ENCODE measurements at places on chromosomes 1 and 21.

DNA sequence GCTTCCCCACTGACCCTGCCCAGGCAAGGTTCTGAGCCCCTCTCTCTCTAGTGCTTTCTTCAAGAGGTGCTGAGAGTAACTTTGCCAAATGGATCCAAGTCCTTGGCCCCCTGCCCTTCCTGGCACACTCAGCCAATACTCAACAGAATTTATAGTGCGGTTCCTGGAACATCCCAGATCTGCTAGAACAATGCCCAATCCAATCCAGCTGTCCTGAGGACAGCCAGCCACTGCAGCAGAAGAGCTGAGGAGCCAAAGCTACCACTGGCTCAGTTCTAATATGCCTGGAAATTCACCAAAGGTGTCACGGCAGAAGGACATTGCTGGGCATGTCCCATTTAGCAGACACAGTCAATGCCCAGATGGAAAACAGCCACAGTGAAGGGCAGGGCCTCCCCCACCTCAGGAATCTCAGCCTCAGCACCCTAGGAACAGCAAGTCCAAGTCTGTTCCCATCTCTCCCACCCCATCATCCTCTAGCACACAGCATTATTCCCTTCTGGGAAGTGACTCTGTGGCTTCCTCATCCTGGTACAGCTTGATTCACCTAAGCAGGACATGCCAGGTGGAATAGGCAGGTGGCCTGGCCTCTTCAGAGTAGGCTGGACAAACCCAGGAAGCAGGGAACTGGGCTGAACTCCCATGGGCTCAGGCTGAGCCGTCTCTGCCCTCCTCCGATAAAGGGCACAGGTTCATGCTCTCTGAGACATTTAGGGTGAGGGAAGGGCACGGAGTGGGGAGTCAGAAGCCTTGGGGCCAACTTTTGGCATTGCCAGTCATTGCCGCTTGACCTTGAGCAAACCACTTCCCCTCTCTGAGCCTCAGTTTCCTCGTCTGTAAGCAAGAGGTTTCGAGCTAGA lies 24.6 kb downstream of the PMVK start:
- no peak for DNase-seq

GRCh38 chr1:222950892-222951291 lies 136.1 kb downstream of the DISP1 start:
- no peak for DNase-seq

DNA sequence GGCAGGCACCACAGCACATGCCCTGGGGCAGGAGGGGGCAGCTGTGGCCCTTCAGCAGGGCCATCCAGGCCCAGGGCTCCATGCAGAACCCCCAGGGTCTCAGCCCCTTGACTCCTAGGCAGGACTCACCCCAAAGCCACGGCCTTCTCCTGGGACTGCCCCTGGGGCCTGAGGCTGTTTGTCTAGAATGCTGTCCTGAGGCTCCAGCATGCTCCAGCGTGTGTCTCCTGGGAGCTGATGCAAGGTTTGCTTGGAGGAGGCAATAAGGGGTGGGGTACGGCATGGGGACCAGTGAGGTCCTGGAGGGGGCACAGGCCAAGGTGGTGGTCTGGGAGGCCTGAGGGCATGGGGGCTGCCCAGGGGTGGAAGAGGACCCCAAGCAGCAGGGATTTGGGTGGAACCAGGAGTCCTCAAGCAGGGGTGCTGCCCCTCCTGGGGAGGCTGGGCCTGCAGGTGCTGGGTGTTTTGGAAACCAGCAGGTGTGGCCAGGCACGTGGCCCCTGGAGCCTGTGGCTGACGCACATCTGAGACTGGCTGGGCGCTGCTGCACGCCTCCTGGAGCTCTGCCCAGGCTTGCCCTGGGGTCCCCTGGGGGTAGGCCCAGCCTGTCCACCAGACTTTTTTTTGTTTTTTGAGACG lies 7.8 kb upstream of the CALML6 start:
- peak; percentile 23 for DNase-seq

GRCh38 chr1:37137014-37137413 lies 102.7 kb upstream of the GRIK3 start:
- no peak for DNase-seq

GRCh38 chr1:78052685-78053405 lies 7.1 kb downstream of the GIPC2 start:
- DNase-seq = no peak

- DNase-seq = no peak
These were observed 4.7 kb downstream of the ELOA start for GRCh38 chr1:23748016-23748415.

- no peak for DNase-seq
These were observed 10.4 kb upstream of the ZNF648 start for GRCh38 chr1:182071924-182072323.

DNA sequence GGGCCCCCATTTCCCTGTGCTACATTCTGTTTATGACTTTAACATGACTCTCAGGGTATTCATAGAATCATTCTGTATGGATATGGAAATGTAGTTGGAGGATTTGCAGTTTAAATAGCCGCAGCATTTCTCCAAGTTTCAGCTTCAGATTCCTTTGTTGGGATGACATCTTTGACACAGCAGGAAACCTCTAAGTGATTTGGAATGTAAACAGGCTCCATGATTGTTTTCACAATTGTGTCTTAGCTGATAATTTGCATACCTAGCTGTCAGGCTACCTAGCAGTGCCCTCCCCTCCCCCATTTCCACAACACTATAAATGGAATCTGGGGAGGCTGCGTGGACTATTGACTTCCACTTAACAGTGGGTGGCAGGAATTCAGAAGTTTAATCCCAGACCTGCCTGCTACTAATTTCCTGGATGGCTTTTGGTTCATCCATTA lies 290.2 kb downstream of the HLX start:
- no peak for DNase-seq

GRCh38 chr1:116850436-116850835 lies 59.3 kb upstream of the PTGFRN start:
- DNase-seq = no peak

GRCh38 chr1:113508364-113509164 lies 118.2 kb downstream of the MAGI3 start:
- no peak for DNase-seq

- DNase-seq = no peak
These were observed 171.9 kb downstream of the COL24A1 start for GRCh38 chr1:85984636-85985035.

GRCh38 chr1:80982831-80983230 lies 817.9 kb upstream of the ADGRL2 start:
- DNase-seq = no peak

DNA sequence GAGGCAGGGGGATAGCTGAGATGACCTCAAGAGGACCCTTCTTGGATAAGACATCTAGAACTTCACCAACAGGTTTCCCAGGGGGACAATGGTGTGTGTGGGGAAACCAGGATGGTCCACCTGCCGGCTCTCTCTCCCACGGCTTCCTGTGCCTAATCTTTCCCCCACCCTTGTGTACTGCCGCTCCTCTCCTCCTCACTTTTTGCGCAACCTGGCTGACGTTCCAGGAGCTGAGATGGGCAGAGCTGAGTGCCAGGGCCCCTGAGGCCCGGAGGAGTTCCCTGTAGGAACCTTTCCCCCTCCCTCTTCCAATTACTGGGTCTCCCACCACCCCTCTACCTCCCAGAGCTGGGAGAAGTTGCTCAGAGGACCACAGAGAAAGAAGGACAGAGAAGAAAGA lies 6.9 kb downstream of the SLC26A9 start:
- DNase-seq = no peak

DNA sequence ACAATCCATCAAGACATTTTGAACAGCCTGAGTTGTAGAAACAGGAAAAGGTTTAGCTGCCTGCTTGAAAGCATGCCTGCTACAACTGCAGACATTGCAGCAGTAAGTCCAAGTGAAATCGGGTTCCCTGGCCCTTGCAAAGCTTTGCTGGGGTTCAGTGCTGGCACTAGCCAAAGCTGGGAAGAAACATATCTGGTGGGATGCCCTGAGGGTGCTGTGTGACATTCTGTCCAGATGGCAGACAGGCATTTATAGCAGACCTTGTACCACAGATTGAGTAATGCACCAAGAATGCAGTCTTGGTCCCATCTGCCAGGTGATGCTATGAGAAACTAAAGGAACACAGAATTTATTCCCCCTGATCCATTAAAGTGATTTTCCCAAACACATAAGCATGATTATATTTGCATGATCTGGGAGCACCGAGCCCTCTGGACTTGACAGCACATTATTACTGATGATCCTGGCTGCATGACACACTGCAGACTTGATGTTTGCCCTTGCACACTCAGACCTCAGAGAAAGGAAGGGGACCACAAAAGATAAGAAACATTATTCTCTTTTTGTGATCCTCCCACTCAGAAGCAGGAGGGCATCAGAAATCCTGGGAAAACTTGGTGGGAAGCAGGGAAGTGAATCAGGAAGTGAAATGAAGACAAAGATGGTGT lies 223.7 kb upstream of the FAM78B start:
- DNase-seq = no peak

- DNase-seq = no peak
These were observed 242.5 kb downstream of the GPR52 start for GRCh38 chr1:174690266-174690665.

- no peak for DNase-seq
These were observed 134.7 kb downstream of the KAZN start for GRCh38 chr1:14733048-14733778.

GRCh38 chr21:17340081-17340480 lies 172.8 kb upstream of the CXADR start:
- no peak for DNase-seq

- no peak for DNase-seq
These were observed 108.8 kb downstream of the TGFBR3 start for GRCh38 chr1:91777196-91777595.

- DNase-seq = no peak
These were observed 8.3 kb upstream of the MIIP start for GRCh38 chr1:12010746-12011570.

DNA sequence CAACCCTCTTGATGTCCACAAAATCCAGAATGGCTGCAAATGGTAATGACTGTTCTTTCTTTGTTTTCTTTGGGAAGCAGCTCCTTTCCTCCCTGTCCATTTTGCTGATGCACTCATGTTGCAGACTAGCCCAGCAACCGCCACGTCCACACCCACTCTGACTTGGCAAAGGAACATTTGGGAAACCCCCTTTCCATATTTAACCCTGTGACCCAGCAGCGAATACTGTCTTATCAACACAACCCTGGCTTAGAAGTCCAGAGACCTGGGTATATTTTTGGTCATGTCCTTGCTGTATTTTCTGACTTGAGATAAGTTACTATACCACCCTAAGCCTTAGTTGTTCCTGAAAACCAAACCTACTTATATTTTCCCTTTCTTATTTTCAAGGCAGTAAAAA lies 18.1 kb upstream of the SHE start:
- no peak for DNase-seq

- no peak for DNase-seq
These were observed 8.0 kb downstream of the CYYR1 start for GRCh38 chr21:26565111-26565510.

DNA sequence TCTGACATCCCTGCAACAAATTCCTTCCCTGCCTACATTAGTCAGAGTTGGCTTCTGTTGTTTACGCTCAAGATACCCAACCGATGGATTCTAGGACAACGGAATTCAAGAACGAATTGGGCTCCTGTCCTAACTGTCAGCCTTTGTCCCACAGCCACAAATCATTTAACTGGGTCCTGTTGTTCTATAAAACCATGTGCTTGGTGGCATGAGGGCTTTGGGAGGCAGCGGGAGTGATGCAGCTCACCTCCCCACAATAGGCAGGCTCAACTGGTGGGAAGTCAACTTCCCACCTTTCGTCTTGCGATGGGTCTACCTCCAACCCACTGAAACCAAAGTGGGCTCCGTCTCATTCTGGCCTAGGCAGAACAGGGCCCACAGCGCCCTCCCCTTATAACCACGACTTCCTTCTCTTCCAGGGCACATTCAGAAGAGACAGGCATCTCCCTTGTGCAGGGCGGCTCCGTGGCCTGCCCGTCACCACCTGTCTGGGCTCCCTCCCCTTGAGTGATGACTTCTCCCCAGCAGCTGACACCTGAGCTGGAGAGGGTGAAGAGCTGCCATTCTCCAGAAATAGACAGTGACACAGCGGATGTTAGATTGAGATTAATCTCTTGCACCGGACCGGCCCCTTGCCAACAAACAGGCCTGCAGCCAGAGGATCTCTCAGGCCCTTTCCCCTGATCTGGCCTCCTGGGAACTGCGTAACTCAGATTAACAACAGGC lies 26.5 kb downstream of the LRRC38 start:
- no peak for DNase-seq

- no peak for DNase-seq
These were observed 55.6 kb downstream of the ZNF281 start for GRCh38 chr1:200354243-200354642.

DNA sequence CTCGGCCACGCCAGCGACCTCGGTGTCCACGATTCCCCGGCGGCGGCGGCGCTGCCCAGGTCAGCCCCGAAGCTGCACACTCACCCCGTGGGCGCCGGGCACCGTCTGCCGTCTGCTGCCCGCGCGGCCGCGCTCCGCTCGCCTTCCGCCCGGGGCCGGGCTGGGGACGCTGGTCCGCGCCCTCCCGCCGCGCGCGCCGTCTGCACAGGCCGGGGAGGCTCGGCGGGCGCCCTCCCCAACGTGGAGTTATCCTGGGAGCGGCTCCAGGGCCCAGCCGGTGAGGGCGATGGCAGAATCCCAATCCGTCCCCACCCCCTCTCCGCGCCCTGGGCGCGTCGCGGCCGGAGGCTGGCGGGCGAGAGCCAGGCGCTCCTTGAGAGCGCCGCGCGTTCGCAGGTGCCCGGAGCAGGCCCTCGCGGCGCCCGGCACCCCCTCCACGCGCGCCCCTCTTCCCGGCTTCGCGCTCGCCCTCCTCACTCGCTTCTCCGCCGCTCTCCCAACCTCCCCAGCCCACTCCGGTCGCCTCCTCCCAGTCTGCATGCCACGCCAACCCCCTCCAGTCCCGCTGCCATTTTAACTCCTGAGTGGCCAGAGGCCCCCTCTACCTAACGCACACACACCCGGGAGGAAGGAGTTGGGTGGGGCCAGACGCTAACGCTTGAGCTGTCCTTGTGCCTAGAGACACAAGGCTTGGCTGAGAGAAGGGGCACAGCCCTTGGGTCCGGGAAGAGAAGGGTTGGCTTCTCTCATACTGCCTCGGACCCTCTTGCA lies at the start of gene LRRN2:
Gene LRRN2 (minus strand): TSS at position 503 of the 771 bp plus-strand sequence. CDS start 65,746 bp downstream, outside the sequence.
- no peak for DNase-seq

DNA sequence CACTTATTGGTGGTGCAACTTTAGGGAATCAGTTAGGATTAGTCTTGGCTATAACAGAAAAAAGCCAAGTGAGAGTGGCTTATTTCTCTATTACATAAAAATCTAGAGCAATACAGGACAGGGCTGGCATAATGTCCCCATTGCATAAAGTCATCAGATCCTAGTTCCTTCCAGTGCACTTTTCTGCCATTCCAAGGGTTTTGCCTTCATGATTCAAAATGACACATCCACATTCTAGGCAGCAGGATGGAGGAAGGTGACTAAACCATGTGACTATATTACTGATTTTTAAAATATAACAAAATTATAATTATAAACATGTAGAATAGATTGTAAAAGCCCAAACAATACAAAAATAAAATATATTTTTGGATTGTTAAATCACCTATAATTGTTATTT lies 18.8 kb downstream of the JUN start:
- DNase-seq = no peak

DNA sequence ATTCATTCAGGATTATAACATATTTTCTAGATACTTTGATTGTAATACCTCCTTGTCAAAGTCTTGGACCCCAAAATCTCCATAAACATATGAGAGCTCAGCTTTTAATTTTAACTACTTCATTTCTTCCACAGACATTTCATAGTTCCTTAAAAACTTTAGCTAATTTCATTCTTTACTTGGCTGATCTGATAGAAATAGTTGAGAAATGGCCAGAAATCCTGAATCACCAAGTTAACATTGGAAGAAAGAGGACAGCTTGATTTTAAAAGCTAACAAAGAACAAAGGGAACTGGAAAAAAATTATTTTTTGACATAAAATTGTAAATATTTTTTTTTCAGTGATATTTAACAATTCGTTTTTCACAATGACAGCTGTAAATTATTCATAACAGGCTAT lies 216.5 kb downstream of the NTNG1 start:
- DNase-seq = no peak
